ENCODE measurements at places on chromosomes 2 and 18.
A peak's percentile ranks its signal among the peaks of the same experiment; 100 is the strongest.

GRCh38 chr2:2743164-2743571 is 412.1 kb upstream of the MYT1L start:
- DNase-seq: no peak
- H3K4me3 ChIP-seq: no peak overlapping the region
- no peaks in the 10 kb centered on the region for H3K36me3 ChIP-seq
- H3K4me1 ChIP-seq: no peaks in the 10 kb centered on the region
- no peaks in the 10 kb centered on the region for H3K27me3 ChIP-seq
- no peak overlapping the region for H3K27ac ChIP-seq

- no peak for DNase-seq
- H3K27ac ChIP-seq: peak overlapping the region; percentile 61
- H3K27me3 ChIP-seq: peaks cover 21% of the 10 kb centered on the region
- peaks cover 4% of the 10 kb centered on the region for H3K36me3 ChIP-seq
These were observed 513.8 kb downstream of the RNF144A start for GRCh38 chr2:7430869-7431641.

DNA sequence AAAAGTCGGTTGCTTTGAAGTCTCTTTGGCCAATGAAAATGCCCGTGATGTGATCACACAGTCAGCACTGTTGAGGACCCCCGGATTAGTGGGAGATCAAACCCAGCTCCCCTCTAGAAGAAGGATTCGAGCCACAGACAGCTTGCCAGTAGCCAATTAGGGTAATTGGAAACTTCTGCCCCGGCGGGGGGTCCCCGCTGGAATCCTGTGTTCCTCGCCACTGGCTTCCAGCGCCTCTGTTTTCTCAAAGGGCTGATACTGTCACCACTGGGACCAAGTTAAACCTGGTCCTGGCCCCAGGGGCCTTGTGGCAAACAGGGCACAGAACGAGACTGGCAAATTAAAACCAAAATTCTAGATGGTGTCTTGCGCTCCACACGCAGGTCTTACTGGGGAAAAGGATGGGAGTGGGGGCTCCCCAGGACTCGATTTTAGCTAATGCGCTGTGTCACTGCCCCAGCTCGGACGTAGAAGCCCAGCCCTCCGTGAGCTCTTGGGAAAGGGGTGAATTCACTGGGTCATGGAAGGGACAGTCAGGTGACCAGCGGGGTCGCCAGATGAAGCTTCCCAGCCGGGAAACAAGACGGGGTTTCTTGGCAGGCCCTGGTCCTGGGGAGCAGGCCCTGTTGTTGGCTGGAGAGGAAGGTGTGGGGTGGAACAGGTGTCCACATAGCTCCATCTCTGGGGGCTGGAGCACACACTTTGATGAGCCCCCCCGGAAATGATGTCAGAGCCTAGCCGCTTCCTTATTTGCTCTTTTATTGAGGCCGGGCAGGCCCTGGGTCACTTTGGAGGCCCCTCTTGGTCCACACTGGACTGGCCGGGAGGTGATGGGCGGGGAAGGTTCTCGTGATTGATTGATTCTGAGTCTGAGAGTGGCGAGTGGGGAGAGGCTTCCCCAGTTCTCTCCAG is 90.2 kb downstream of the SMAD7 start:
- peaks cover 17% of the 10 kb centered on the region for H3K4me1 ChIP-seq
- no peak for DNase-seq
- no peak overlapping the region for H3K4me3 ChIP-seq
- no peaks in the 10 kb centered on the region for H3K27me3 ChIP-seq
- no peak overlapping the region for H3K27ac ChIP-seq
- H3K36me3 ChIP-seq: peaks cover 2% of the 10 kb centered on the region

DNA sequence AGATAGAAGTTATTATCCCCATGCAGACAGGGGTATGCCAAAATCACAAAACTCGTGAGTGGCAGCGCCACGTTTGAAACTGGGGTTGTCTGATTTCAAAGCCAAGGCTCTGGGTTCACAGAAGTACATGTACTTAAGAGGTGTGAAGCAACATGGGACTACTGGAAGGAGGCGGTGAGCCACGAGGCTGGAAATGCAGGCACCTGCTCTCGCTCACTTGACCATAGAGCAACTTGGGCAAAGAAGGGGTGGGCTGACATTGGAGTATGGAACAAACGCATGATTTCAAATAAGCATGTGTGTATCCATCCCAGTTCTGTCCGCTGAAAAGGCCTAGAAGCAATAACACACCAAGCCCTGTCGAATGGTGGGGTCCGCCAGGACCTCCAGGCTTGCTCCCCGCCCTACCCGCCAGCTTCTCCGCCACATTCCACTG is 593 bp upstream of the ACTR2 start:
- peak overlapping the region; percentile 100 for H3K27ac ChIP-seq
- H3K27me3 ChIP-seq: no peaks in the 10 kb centered on the region
- peaks cover 3% of the 10 kb centered on the region for H3K36me3 ChIP-seq
- DNase-seq: no peak
- H3K4me1 ChIP-seq: peaks cover 19% of the 10 kb centered on the region
